Hematopoietic multipotent progenitor cell treated with erythropoietin and hydrocortisone succinate and interleukin-3 and kit ligand, for 15 days (in vitro differentiated cells): ENCODE measurements at places on chromosomes 12 and 14.

DNA sequence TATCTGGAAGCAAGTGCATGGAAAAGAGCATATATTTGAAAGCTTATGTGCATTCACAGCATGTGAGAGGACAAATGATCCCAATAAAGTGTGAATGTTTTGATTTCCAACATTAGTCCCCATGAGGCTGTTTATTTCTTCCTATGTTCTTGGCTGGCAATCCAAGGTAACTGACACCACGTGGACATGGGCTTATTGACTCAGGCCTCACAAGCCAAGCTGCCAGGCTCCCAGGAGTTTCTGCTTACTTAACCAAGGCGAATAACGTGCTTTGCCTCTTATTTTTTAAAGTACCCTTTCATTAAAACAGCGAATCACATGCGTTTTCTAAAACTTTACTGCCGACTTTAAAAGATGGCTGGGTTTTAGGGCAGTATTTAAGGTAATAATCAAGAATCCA, 441.7 kb downstream of the FUT8 start:
- DNase-seq: no peak

DNA sequence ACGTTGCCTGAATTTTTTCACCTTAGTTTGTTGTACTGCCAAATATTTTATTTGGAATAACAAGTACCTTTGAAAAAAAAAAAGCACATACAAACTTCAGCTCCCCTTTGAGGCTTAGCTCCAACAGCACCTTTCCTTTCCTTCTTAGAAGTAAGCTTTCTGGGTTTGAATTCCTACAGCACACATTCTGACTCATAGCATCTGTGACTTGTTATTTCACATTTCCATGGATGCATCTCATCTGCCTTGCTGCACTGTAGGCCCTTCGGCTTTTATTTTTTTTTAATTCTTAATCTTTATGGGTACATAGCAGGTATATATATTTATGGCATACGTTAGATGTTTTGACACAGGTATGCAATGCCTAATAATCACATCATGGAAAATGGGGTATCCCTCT, 7.2 kb downstream of the LGALS3 start:
- DNase-seq: no peak

DNA sequence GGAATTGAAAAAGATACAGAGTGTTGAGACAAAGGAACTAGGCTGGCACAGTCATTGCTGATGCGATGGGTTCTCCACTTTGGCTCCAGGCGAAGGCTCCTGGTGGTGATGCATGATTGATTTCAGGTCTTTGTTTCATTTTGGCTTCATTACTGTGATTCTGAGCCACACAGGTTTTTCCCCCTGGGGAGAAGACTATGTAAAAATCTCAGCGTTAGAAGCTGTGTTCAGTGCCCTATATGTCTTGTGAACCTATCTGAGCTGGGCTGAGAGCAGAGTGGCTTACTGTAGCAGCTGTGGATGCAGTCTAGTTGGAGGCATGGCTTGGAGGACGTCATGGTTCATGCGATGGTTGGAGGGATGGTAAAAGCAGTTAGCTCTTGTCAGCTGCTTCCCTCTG, 54.0 kb downstream of the GPATCH2L start:
- no peak for DNase-seq

- DNase-seq: no peak
Observed at GRCh38 chr12:115617391-115617790, 660.1 kb downstream of the MED13L start.

GRCh38 chr12:91910871-91911388, 234.7 kb downstream of the BTG1 start:
- no peak for DNase-seq

GRCh38 chr12:80892597-80893445, 44.9 kb downstream of the LIN7A start:
- DNase-seq: no peak

DNA sequence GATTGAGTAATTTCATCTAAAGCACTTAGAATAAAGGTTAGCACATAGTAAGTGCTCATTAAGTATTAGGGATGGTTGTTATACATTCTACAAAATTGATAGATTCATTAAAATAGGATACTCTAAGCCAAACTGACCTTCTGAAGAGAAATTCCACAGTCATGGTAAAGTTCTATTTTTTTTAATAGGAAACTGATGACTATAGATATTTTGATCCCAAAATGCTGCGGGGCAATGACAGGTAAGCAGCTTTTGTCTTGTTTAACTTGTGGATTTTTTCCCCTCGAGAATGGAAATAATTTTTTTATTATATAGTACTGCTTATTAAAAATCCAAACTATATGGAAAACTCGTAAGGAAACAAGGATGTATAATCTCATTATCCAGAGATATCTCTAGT, 97.0 kb downstream of the SCFD1 start:
- DNase-seq: no peak

- DNase-seq: no peak
Observed at GRCh38 chr12:122107261-122107660, 28.7 kb downstream of the MLXIP start.

DNA sequence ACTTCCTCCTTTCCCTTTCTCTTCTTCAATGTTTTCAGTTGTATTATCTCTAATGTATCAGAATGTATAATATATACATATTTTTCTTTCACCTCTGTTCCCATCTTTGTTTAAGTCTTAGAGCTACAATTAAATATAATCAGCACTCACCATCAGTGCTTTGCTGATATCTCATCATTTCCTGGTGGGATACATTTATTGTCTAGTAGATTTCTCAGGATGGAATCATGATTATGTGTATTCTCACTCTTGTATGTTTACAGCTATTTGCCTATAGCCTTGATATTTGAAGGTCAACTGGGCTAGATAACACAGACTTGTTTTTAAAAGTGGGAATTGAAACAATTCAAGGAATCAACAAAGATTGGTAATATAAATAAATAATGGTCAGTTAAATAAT, 124.9 kb upstream of the EEA1 start:
- no peak for DNase-seq
